Muscle of back (tissue), 13 donors: ENCODE measurements at places on chromosomes 2 and 18. TPM values are rescaled to one million over a fixed set of nuclear protein-coding genes. Genes with fewer than 3 reads are reported as not detected.
A peak's percentile ranks its signal among the peaks of the same experiment; 100 is the strongest.

- DNase-seq, result no peak
These were observed 40.7 kb downstream of the KCNIP3 start for GRCh38 chr2:95337829-95338228.

DNA sequence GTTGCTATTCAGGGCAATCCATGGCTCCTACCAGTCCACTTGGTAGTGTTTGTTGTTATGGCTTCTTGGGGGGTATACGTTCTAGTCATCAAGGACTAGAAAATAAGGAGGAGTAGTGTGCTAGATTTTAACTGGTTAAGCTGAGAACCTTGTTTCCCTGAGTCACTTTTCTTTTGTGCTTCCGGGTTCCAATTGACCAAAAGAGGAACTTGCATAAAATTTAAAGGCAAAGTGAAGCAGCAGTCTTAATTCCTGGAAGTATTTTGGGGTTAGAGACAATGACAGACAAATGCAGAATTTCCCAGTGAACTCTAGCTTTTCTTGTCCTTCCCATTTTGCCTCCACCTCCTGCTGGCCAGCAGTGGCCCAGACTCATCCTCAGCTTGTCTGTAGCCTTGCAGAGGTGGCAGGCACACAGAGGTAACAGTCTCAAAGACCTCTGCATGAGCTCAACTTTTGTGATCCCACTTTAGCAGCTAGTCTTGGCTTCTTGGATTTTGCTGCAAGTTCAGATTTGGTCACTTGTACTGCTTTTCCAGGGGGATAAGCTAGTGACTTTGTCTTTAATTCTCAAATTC is 1105.8 kb upstream of the NXPH2 start:
- no peak for DNase-seq

The SNORC gene
- polyA plus RNA-seq, result 3.0 TPM

The SCN3A gene
- polyA plus RNA-seq, result 0.94 TPM

- DNase-seq, result no peak
These were observed 640.2 kb upstream of the SLC39A10 start for GRCh38 chr2:195016841-195017240.

The EPB41L5 gene
- 12.6 TPM for polyA plus RNA-seq

The DSG1 gene
- polyA plus RNA-seq, result 18.5 TPM

DNA sequence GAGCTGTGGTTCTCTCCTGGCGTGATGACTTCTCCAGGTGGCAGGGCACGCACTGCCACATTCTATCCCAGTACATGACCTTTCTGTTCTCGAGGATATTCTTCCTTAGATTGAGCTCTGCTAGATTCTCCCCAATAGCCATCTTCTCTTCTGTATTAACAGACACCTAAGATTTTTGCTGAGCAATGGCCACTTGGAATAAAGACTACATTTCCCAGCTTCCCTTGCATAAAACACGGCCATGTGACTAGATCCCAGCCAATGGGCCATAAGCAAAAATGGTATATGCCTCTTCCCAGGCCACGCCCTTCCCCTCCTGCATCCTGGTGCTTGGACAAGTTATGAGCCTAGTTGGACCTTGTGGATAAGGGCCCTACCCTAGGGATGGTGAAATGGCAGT is 82.1 kb downstream of the EIF2AK3 start:
- DNase-seq, result no peak

The ITPRIPL1 gene
- 2.3 TPM for polyA plus RNA-seq

GRCh38 chr2:71510196-71510807 is 56.9 kb downstream of the DYSF start:
- DNase-seq, result peak; percentile 38

The C2orf78 gene
- not detected for polyA plus RNA-seq

DNA sequence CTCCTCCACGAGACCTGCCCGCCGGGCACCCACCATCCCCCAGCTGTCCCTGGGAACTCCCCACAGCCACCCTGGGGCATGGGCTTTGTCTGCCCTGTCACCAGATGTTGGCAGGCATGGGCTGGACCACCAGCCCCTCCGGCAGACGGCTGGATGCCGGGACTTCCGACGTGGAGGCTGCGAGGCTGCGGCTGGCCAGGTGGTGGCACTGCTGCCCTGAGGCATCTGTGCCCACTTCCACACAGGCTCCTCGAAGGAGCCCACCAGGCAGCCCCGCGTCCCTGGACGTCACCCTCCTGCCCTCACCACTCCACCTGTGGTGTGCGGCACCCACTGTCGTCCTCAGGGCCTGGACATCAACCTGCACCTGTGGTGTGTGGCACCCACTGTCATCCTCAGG is 319.9 kb upstream of the SALL3 start:
- no peak for DNase-seq

The SLC35F6 gene
- 8.6 TPM for polyA plus RNA-seq

DNA sequence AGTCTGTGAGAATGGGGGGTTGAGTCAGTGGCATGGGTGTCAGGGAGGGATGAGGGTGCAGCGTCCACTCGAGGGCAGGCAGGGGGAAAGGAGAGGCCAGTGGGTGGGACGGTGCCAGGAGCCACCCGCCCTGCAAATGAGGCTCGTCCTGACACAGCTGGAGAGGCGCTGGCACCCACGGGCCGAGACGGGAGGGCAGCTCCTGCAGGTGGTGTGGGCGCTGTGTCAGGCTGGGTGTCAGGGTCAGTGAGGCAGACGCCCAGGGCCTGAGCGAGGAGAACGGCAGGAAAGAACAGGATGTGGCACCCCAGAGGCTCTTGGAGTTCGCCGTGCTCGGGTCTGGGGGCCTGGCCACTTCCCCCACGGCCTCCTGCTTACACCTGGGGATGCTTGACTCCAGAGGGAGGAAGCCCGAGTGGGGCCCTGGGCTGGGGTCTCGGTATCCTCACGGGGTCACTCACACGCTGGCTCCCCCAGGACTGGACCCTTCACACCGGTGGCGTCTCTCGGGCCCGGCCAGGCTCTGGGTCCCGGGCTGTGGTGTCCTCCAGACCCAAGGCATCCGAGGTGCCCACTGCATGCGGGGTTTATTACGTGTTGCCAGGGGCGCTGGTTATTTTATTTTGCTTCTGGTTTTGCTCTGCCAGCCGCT is 130.5 kb upstream of the CTDP1 start:
- no peak for DNase-seq
